ENCODE measurements at places on chromosomes 1 and 21.

DNA sequence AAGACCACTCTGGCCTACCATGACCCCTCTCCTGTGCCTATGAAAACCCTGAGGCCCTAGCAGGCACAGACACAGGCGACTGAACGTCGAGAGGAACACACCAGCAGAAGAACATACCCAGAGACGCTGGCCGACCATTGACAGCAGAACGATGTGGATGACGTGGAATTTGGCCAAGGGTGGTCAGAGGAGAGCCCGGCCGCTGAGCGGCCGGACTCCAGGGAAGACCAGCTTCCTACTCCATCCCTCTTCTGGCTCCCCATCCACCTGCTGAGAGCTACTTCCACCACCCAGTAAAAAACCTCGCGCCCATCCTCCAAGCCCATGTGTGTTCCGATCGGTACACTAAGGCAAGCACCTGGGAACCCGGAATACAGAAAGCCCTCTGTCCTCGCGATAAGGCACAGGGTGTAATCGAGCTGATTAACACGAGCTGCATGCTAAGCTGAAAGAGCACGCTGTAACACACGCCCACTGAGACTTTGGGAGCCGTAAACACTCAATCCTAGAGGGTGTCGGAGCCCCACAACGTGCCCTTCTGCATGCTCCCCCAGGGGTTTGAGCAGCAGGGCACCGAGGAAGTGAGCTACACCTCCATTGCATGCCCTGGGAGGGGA lies 150.3 kb downstream of the CENPF start:
- DNase-seq: no peak

- no peak for DNase-seq
Measured at GRCh38 chr1:201964261-201964660, 9.0 kb downstream of the TIMM17A start.

DNA sequence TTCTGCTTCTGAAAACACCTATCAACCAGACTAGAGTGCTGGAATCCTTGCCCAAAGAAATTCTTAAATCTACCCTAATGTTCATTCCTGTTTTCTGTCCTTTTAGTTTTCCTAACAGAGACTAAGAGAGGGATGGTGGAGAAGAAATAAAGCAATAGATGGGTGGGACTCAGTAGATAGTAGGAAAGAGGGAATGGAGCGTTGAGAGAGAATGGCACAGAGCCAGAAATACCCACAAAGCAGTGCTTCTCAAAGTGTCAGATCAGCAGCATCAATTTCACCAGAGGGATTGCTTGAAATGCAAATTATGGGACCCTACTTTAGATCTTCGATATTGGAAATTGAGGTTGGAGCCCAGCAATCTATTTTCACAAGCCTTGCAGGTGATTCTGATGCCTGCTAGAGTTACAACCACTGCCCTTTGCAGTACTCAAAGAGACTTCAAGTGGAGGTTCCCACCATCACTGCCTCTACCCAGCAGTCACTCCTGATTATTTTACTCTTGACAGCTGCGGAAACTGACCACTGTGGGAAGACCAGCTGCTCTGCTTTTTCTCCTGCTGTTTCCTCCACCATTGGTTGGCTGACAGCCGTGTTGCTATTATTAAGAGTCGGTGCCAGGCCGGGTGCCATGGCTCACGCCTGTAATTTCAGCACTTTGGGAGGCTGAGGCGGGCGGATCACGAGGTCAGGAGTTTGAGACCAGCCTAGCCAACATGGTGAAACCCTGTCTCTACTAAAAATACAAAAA lies 11.4 kb upstream of the PRPF3 start:
- no peak for DNase-seq

GRCh38 chr1:94611681-94612475 lies 70.3 kb upstream of the F3 start:
- DNase-seq: no peak

DNA sequence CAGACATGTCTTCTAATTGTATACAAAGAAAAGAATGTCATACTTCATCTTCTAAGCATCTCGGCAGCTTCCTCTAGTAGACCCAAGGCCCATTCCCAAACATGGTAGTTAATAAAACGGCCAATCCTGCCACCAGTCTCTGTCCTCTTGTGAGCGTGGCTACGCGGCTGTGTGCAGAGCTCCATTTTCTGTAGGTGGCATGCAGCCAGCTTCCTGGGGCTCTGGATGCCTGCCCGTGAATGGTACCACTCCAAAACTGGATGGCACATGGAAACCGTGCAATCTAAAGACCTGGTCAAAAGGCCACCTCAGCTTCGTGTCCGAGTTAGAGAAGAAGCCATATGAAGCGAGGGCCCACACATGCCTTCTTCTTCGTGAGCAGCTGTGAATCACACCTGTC lies 110.7 kb downstream of the SIPA1L2 start:
- DNase-seq: no peak

DNA sequence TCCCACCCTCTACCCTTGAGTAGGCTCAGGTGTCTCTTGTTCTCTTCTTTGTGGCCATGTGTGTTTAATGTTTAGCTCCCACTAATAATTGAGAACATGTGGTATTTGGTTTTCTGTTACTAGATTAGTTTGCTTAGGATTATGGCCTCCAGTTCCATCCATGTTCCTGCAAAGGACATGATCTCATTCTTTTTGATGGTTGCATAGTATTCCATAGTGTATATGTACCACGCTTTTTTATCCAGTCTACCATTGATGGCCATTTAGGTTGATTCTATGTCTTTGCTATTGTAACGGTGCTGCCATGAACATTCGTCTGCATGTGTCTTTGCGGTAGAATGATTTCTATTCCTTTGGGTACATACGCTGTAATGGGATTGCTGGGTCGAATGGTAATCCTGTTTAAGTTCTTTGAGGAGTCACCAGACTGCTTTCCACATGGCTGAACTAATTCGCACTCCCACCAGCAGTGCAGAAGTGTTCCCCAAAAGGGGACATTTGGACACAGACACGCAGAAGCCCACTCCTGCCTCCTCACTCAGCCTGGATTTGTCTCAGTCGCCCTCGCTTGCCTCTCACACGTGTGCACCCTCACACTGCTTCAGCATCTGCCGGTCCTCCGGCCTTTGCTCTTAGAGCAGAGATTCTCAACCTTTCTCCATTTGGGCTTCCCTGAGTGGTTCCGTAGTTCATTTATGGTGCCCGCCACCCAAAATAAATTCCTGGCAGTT lies 3.7 kb downstream of the MX2 start:
- no peak for DNase-seq

- no peak for DNase-seq
Measured at GRCh38 chr21:28215214-28215954, 777.3 kb downstream of the LTN1 start.

- DNase-seq: no peak
Measured at GRCh38 chr1:45752441-45753052, 2.1 kb upstream of the IPP start.

- no peak for DNase-seq
Measured at GRCh38 chr1:200372095-200372884, 37.5 kb downstream of the ZNF281 start.

DNA sequence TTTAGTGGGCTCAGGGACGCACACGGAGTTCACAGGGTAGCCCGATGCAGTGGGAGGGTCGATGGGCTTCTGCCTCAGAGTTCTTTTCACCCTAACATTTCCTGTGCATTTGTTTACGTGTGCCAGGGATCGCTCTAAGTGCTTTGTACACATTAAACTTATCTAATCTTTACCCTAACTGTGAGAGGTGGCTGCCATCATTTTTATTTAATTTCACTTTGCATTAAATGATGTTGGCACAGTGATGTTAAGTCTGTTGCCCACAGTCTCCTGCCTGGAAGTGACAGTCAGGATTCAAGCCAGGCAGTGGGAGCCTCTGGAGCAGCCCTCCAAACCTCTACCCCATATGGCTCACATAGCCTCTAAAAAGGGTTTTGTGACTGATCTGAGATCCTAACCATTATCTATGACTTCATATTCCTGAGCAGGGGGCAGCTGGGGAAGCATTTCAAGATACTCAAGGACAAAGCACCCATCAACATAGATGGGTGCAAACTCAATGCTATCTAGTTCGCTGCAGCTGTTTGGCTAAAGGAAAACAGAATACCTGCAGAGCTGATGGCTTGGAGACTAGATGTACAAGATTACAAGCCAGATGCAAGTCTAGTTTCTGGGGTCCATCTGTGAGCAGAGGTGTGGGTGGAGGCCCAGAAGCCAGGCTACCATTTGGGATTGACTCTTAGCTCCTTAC lies 303.8 kb downstream of the DISC1 start:
- no peak for DNase-seq

DNA sequence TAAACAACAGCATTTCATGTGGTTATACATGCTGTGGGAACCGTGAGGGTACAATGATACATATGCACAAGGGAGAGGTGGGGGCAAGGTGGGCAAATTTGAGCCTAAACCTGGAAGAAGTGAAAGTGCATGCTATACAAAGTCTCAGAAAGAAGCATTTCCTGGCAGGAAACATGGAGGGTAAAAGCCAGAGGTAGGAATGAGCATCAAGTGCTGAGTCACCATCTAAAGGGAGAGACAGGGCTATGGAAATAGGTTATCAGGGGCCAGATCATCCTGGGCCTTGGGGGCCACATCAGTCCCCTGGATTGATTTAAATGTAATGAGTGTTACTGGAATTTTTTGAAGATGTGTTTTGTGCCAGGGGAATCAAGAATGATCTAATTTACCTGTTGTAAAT lies 60.1 kb upstream of the DAB1 start:
- DNase-seq: no peak

- no peak for DNase-seq
Measured at GRCh38 chr1:29441916-29442668, 205.8 kb downstream of the PTPRU start.

- no peak for DNase-seq
Measured at GRCh38 chr1:5254131-5254725, 599.8 kb downstream of the AJAP1 start.

DNA sequence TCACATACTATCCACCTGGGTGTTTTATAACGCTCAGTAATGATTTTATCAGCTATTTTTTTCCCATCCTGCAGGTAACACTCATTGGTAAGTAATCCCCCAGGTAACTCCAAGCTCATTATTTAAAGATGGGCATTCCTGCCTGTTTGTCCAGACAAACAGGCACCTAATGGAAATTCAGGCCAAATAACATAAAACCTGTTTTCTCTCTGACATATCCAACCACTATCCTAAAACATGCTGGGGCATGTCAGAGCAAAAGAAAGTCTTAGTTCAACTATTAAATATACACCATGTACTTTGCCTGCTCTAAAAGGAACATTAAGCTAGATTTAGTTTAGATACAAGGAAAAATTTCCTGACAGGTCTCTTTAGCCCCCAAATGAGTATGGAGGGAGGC lies 987.7 kb downstream of the TTLL7 start:
- no peak for DNase-seq

DNA sequence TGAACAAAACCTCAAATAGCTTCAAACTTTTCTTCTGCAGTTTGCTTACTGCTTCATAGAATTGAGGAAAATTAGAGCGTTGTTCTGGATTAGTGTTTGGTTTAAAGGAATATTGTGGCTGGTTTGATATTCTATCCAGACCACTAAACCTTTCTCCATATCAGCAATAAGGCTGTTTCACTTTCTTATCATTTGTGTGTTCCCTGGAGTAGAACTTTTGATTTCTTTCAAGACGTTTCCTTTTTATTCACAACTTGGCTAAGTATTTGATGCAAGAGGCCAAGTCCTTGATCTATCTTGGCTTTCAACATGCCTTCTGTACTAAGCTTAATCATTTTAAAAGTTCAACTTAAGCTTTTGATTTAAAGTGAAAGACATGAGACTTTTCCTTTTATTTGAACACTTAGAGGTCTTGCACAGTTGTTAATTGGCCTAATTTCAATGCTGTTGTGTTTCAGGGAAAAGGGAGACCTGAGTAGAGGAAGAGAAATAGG lies 359.1 kb downstream of the S1PR1 start:
- no peak for DNase-seq

GRCh38 chr1:209455661-209456358 lies 127.7 kb upstream of the CAMK1G start:
- DNase-seq: no peak

DNA sequence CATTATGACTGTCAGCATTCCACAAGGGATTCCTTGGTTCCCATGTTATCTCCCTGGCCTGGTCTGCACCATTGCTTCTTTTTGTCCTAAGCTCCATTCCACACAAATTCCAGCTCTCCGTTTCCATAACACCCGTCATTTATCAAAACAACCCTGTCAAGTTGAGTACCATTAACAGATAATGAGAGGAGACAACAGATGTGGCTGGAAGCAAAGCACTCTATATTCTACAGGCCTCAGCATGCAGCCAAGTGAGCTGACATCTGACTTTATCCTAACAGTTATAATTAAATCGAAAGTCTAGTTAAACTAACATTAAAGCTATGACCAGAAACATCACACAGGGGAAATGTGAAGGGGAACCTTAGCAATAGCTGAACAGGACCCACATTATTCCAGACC lies 110.4 kb downstream of the RERE start:
- DNase-seq: no peak

DNA sequence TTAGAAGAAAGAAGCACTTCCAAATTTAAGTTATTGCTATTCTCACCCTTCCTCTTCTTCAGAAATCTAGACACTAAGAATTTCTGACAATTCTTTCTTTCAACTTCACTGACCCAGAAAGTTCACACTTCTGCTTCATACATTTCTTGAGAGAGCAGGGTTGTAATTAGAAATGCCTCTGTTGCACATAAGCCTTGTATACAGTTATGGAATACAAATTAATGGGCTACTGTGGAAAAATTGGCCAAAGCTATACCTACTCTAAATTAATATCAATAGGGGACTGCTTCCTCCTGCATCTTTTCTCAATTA lies 1.5 kb downstream of the TNFSF18 start:
- no peak for DNase-seq

- DNase-seq: no peak
Measured at GRCh38 chr1:167515461-167515860, 2.9 kb downstream of the CD247 start.
